ENCODE measurements at places on chromosomes 4 and X.

DNA sequence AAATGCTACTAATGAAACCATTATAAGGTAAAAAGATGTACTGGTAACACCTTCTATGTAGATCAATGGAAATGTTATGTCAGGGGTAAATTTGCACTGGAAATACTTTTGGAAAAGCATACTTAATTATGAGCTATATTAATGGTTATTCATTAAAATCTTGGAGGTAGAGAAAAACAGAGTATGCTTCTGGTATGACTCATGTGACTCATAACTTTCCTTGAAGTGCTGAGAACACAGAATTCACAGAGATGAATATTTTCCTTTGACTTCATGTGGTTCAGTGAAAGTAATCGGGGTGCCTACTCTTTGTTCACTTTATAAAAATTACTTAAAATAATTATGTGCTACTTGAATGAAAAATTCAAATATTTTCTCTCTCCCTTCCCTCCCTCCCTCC is 254.2 kb downstream of the KCTD8 start:
- no peak for DNase-seq

- no peak for DNase-seq
Measured at GRCh38 chr4:75030649-75031235, 97.8 kb downstream of the PARM1 start.

- DNase-seq = peak; percentile 41
Measured at GRCh38 chrX:56764153-56764974, 35.3 kb downstream of the NBDY start.

GRCh38 chr4:55184600-55185523 is 59.5 kb upstream of the KDR start:
- DNase-seq = peak; percentile 8

DNA sequence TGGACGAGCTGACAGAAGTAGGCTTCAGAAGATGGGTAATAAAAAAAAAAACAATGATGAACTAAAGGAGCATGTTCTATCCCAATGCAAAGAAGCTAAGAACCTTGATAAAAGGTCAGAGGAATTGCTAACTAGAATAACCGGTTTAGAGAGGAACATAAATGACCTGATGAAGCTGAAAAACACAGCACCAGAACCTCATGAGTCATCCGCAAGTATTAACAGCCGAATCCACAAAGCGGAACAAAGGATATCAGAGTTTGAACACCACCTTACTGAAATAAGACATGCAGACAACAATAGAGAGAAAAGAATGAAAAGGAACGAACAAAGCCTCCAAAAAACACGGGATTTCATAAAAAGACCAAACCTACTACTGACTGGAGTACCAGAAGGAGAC is 10.5 kb downstream of the NELFA start:
- DNase-seq = no peak

- no peak for DNase-seq
Measured at GRCh38 chr4:107835406-107835805, 10.7 kb downstream of the SGMS2 start.

- no peak for DNase-seq
Measured at GRCh38 chrX:17814059-17814458, 47.0 kb downstream of the RAI2 start.

DNA sequence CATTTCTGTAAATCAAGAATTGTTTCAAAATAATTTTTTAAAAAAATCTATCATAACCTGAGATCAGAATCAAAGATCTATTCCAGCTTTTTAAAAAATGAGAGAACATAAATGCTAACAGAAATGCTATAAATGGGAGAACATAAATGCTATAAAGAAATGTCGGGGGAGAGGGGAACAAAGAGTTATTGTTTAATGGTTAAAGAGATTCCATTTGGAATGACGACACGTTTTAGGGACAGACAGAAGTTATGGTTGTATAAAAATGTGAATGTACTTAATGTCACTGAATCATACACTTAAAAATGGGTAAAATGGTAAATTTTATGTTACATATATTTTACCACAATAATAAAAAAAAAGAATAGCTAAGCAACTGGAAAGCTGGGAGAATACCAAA is 127.1 kb downstream of the ATRX start:
- no peak for DNase-seq

DNA sequence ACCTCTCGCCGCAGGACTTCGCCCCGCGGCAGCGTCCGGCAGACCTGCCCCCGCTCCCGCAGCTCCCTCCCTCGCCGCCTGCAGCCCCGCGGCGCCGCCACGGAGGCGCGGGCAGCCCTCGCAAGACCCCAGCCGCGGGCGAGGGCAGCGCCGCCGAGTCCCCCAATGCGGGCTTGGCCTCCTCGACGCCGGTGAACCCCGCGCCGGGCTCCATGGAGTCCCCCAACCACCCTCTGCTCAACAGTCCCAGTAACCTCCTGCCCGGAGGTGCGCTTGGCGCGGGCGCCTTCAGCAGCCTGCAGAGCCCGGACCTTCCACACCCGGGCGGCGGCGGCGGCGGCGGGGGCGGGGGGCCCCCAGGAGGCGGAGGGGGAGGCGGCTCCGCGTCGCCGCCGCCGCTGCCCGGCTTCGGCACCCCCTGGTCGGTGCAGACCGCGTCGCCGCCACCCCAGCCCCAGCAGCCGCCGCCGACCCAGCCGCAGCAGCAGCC is 1.2 kb downstream of the CPEB2 start:
- DNase-seq = peak; percentile 54

DNA sequence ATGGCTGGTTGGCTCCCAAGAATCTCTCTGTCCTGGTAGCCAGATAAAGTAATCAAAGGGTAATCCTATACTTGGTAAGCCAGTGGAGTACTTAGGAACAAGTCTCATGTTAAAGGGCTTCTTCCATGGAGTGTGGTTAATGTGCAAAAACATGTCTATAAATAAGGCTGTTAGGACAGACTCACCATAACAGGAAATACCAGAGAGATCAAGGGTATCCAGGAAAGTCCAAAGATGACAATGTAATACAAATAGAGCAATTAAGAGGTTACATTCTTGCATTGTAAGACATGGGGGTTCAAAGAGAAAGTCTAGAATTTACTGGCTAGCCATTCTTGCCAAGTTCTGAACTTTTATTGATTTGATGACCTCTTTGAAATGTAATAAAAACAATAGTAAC is 61.9 kb upstream of the ZCCHC13 start:
- DNase-seq = no peak

All from stimulated activated CD4-positive, alpha-beta T cell treated with anti-CD3 and anti-CD28 coated beads, TNF-alpha, amount 100 ng/mL, for 24 hours (primary cell).